ENCODE measurements at places on chromosomes 16 and 17. TPM values are rescaled to one million over a fixed set of nuclear protein-coding genes. Genes with fewer than 3 reads are reported as not detected.
A peak's percentile ranks its signal among the peaks of the same experiment; 100 is the strongest.

DNA sequence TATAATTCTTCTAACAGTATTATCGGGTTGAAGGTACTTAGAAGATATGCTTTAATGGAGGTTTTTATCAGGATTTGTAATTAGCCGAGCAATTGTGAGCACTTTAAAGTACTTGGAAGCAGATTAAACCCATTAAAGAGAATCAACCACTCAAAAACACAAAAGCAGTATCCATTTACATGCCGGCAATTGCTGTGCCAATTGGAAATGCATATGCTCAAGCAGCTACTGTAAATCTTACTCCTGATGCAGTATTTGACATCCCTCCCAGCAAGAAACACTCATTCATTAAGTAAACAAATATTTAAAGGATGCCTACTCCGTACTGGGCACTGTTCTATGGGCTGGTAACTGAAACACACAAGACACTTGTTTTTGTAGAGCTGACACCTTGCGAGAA lies 11.4 kb upstream of the CCL1 start:
- no peaks in the 10 kb centered on the region for H3K4me1 ChIP-seq
- H3K36me3 ChIP-seq, result no peaks in the 10 kb centered on the region
- no peaks in the 10 kb centered on the region for H3K27me3 ChIP-seq

The SLC22A31 gene
- 0.81 TPM for total RNA-seq

DNA sequence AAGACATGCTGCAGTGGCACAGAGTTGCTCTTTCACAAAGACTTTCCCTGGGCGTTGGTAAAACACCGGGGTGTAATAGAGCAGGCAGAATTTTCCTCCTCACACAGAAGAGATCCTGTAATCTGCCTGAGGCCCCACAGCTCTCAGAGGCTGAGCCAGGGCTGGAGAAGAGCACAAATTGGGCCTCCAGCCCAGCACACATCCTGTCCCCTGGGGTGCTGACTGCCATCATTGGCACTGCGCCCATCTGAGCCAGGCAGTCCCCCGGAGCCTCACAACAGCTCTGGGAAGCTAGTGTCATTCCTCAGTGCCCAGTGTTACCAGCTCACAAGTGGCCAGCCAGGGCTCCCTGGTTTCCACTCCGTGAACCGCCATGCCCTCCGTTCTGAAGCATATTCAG lies 119.4 kb downstream of the SOCS1 start:
- H3K27ac ChIP-seq, result no peak overlapping the region
- no peak for DNase-seq
- H3K4me1 ChIP-seq, result peaks cover 72% of the 10 kb centered on the region
- no peaks in the 10 kb centered on the region for H3K36me3 ChIP-seq
- H3K27me3 ChIP-seq, result no peaks in the 10 kb centered on the region

- H3K4me1 ChIP-seq, result peaks cover 16% of the 10 kb centered on the region
- no peaks in the 10 kb centered on the region for H3K27me3 ChIP-seq
- no peak overlapping the region for H3K27ac ChIP-seq
- no peak for DNase-seq
- peak overlapping the region; percentile 73 for H3K4me3 ChIP-seq
These were observed 1.4 kb downstream of the PYDC1 start for GRCh38 chr16:31215287-31216162.

DNA sequence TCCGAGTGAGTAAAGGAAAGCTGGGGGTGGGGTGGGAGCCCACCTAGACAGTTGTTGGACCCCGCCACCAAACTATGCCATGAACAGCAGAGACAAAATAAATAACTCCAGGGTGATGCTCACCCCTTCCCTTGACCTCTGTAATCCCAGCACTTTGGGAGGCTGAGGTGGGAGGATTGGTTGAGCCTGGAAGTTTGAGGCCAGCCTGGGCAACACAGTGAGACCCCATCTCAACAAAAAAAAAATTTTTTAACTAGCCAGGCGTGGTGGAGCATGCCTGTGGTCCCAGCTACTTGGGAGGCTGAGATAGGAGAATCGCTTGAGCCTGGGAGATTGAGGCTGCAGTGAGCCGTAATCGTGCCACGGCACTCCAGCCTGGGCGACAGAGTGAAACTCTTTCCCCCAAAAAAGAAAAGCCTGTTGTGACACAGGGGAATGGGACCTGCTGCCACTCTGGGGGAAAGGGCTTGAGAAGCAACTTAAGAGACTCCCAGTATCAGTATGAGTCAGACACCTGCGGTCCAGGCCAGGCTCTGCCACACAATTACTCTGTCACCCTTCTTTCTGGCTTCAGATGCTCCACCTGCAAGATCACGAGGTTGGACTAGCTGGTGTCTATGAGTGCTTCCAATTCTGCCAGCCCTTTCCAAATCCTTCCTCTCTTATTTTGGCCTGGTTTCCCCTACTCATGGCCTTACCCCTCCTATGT lies 5.0 kb downstream of the SGCA start:
- H3K27ac ChIP-seq, result peak overlapping the region; percentile 98
- H3K36me3 ChIP-seq, result peaks cover 9% of the 10 kb centered on the region
- no peak for DNase-seq

The CBFA2T3 gene
- 6.6 TPM for total RNA-seq

The CCL17 gene
- total RNA-seq, result not detected

The DYNLRB2 gene
- total RNA-seq, result not detected

The PITPNM3 gene
- total RNA-seq, result 3.1 TPM

DNA sequence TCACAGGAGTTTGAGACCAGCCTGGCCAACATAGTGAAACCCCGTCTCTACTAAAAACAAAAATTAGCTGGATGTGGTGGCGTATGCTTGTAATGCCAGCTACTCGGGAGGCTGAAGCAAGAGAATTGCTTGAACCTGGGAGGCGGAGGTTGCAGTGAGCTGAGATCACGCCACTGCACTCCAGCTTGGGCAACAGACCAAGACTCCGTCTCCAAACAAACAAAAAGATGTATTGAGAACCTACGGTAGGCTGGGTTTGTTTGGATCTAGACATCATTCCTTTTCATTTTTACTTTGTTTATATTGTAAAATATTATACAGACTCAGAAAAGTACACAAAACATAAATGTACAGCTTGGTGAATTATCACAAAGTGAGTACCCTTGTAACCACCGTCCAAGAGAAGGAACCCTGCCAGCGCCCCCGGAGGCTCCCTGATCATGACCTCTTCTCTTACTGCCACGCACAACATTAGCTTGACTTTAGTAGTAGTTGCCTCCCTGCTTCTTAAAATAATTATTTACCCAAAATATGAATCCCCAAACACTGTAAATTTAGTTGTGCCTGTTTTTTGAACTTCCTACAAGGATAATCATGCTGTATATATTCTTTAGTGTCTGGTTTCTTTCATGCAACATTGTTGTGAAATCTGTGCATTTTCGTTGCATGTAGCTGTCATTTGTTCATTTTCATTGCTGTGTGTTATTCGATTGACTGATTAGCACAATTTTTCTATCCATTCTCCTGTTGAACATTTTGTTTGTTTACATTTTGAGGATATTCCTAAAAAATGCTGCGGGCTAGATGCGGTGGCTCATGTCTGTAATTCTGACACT lies 56.5 kb downstream of the KSR1 start:
- DNase-seq, result no peak
- H3K27ac ChIP-seq, result no peak overlapping the region
- no peaks in the 10 kb centered on the region for H3K27me3 ChIP-seq
- no peak overlapping the region for H3K4me3 ChIP-seq
- no peaks in the 10 kb centered on the region for H3K4me1 ChIP-seq
- no peaks in the 10 kb centered on the region for H3K36me3 ChIP-seq

DNA sequence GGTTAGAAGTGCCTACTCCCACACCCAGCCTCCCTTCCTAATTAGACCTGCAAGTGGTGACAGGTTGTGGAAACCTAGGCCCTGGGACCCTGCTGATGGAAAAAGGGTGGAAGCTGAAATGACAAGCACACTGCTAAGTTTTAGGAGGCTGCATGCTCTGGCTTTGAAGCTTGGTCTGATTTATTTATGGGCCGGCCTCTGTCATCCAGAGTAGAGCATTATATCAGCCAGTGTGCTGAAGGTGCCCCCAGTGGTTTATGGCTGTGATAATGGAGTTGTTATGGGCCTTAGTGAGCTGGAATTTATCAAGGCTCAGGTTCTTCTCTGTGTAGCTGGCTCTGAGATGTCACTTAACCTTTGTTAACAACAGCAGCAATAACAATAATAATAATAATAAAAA lies 142.6 kb downstream of the UTP18 start:
- no peaks in the 10 kb centered on the region for H3K36me3 ChIP-seq
- H3K27me3 ChIP-seq, result no peaks in the 10 kb centered on the region
- DNase-seq, result no peak

DNA sequence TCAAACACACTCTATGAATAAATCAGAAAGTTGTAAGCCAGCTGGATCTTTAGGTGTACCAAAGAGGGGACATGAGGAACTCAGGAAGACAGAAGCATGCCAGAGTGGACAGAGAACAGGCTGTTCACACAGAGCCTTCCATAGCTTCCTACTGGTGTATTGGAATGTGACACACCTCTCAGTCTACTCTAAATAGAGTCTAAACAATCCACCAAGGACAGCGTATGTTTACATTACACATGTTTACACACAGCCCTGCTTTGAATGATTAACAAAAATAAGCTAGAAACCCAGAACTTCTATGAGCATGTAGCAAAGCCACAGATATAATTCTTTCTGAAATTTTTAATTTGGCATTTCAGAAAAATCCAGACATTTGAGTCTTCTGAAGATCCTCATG lies 1279.0 kb upstream of the CDH8 start:
- H3K4me3 ChIP-seq, result no peak overlapping the region
- H3K27ac ChIP-seq, result no peak overlapping the region
- DNase-seq, result no peak
- H3K36me3 ChIP-seq, result no peaks in the 10 kb centered on the region

DNA sequence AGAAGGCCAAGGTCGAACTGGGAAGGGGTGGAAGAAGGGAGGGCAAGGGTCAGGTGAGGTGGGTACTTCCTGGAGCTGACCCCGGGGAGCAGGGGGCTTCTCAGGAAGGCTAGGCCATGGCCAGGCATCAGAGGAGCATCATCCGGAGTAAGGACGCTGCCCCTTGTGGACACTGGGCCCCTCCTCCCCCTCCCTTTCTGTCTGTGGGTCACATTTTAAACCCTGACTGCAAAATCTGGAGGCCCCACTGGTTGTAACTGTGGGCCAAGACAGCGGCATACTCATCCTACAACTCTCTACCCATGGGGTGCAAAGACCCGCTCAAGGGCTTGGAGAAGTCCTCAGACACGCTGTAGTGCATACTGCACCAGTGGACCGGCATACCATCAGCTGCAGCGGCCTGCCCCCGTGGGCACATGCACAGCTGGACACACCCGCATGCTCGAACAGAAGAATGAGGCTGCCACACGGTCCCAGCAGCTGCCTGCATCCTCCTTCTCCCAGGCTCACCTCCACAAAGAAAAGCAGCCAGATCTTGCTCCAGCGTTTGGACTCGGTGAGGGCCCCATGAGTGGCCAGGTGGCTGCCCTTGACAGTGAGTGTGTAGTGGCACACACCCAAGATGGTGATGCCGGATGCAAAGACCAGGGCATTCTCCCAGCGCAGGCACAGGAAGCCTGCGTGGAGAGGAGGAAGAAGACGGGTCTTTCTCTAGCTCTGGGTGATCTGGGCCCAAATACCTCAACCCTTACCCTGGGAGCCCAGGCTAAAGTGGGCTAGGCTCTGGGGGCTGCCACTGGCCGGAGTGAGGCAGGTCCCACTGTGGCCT lies 1.2 kb downstream of the FADS6 start:
- no peaks in the 10 kb centered on the region for H3K4me1 ChIP-seq
- no peak overlapping the region for H3K4me3 ChIP-seq
- no peaks in the 10 kb centered on the region for H3K27me3 ChIP-seq
- H3K27ac ChIP-seq, result no peak overlapping the region
- H3K36me3 ChIP-seq, result no peaks in the 10 kb centered on the region

The KRTAP2-2 gene
- total RNA-seq, result not detected

The SKAP1 gene
- not detected for total RNA-seq

- no peaks in the 10 kb centered on the region for H3K27me3 ChIP-seq
- H3K4me1 ChIP-seq, result peaks cover 36% of the 10 kb centered on the region
- H3K4me3 ChIP-seq, result peak overlapping the region; percentile 18
- peak overlapping the region; percentile 82 for H3K27ac ChIP-seq
- no peaks in the 10 kb centered on the region for H3K36me3 ChIP-seq
- DNase-seq, result no peak
These were observed 6.1 kb upstream of the G6PC1 start for GRCh38 chr17:42894283-42895184.

GRCh38 chr17:51611585-51611984 lies 351.2 kb downstream of the UTP18 start:
- H3K4me1 ChIP-seq, result no peaks in the 10 kb centered on the region
- no peak overlapping the region for H3K4me3 ChIP-seq
- no peak overlapping the region for H3K27ac ChIP-seq
- H3K36me3 ChIP-seq, result no peaks in the 10 kb centered on the region
- H3K27me3 ChIP-seq, result no peaks in the 10 kb centered on the region

The WSCD1 gene
- total RNA-seq, result 29.0 TPM

DNA sequence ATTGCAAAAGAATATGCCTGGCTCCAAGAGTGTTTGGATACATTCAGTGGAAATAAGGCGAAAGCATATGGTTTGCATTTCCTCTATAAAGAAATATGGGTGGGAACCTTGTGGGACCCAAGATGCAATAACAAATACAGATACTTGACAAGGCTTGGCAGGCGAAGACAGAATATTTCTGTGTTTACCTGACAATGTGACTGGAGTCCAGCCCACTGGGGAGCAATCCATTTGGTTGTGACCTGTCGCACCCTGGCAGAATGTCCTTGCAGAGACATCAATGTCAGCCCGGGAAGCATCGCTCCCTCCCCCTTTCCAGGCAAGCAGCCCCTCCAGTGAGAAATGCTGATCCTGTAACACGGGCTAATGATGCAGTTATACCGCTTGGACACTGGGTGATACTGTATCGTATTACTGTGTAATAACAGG lies 296.6 kb downstream of the MAF start:
- H3K4me1 ChIP-seq, result no peaks in the 10 kb centered on the region
- no peak overlapping the region for H3K27ac ChIP-seq
- no peak for DNase-seq
- H3K4me3 ChIP-seq, result no peak overlapping the region
- no peaks in the 10 kb centered on the region for H3K36me3 ChIP-seq

The HES7 gene
- total RNA-seq, result not detected

DNA sequence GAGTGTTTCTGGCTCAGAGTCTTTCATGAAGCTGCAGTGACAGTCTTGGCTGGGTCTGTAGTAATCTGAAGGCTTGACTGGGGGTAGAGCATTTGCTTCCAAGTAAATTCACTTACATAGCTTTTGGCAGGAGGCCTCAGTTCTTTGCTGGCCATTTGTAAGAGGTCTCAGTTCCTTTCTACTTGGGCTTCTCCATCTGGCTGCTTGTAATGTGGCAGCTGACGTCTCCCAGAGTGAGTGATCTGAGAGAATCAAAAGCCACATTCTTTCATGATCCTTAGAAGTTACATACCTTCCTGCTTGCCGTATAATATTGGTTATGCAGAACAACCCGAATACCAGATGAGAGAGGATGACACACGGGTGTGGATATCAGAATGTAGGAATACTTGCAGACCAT lies 39.8 kb downstream of the NF1 start:
- no peak overlapping the region for H3K4me3 ChIP-seq
- DNase-seq, result no peak
- no peaks in the 10 kb centered on the region for H3K36me3 ChIP-seq

GRCh38 chr16:8585041-8585440 lies 5.3 kb downstream of the TMEM114 start:
- H3K27ac ChIP-seq, result no peak overlapping the region
- no peak for DNase-seq
- peaks cover 3% of the 10 kb centered on the region for H3K4me1 ChIP-seq
- H3K4me3 ChIP-seq, result no peak overlapping the region

All from thoracic aorta (tissue), 2 donors.